ENCODE measurements at places on chromosomes 7 and 10.

DNA sequence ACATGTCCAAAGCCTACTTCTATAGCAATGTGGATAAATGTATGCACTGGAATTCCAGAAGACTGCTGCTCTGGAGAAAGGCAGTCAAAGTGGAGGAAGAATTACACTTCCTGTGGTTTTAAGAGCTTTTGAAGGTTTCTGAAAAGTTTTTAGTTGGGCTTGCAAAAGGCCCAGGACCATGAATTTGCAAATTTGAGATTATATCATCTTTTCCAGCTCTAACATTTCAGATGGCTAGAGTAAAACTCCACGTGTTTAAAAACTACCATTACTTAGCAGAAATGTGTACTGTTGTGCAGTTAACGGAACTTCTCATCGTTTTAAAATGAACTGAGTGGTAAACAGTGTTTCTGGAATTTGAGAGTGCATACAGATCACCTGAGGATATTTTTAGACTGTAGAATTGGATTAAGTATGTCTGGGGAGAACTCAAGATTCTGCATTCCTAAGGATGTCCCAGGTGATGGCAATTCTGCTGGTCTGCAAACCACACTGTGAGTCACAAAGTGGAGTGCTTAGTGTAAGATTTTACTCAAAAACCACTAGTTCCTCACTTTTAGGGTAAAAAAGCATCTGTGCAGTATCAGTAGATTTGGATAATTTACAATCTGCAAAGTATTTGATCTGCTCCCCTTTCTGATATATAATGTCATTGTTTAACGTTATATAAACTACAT, 32.9 kb upstream of the CCDC71L start:
- DNase-seq = no peak

DNA sequence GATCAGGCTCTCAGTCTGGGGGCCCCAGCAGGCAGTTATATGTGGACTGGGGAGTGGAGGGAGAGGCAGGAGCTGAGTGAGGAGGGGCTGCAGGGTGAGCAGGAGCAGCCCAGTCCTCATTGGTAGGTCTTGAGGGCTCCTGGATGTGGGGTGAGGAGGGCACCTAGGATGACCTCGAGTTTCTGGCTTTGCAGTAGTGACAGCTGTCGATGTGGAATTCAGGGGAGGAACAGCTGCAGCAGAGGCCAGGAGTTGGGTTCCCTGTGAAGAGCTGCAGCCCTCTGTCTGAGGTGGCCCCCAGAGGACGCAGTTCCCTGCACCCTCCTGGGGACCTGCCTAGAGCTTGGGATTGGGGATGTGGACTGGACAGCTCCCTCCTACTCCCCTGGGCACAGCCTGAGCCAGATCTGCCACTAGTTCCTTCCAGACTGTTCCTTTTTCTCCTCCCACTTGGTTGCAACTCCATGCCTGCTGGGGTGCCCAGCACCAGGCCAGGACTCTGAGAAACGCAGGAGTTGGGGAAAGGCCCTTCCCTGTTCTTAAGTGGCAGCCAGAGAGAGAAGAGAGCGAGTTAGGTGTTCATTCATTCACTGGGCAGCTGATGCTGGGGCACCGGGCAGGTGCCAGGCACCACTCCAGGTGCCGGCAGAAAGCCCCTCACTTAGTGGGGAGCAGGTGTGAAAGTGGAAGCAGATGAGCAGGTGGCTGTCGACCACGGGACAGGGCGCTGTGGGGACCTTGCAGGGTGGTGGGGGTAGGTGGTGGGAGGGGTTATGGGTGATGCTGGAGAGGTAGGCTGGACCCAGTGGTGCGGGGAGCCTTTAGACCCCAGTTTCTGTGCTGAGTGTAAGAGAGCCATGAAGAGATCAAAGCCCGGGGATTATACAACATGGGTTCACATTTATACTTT, 57.9 kb downstream of the PRF1 start:
- DNase-seq = no peak

DNA sequence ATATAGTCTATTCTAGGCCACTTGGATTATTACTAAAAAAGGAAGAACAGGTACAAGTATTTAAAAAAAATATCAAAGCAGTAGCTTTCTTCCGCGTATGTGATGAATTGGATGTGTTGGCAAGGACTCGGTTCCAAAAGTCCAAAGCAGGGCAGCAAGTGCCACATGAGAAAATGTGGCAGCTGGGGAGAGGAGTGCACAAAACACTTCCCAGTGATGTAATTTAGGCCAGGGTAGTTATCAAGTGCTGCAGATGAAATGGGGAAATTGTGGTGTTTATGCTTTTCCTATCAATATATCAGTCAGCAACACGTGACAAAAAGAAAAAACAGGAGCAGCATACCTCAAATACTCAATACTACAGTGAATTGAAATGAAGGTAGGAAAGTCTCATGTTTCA, 7.0 kb downstream of the RHOBTB1 start:
- DNase-seq = no peak

DNA sequence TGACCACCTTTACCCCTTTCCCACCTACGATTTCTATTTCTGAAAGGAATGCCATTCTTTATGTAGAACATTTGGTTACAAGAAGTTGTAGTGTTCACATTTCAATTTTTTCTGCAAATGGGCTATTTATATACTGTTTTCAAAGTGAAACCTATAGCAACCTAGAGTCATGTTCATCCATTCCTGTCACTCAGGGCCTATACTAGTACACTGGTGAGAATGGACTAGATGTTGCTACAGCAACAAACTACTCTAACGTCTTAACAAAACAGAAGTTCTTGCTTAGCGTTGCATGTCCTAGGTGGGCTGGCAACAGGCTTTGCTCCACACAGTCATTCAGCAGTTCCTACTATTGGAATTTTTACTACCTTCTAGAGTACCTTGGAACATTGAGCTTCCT, 16.3 kb downstream of the CASD1 start:
- no peak for DNase-seq

DNA sequence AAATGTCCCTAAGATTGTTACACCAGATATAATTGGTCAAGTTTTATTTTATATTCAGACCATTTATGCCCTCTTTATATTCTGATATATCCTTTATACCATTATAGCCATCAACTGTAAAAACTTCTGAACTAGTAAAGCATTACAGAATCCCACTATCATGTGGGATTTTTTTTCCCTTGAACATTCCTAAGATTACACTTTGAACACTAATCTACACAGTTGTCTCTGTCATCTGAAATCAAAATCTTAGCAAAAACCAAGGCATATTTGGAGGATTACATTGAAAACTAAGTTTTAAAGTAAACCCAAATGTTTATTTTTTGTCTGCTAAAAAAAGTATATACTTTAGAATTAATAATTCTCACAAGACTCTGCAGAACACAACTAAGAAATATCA, 116.2 kb upstream of the GPR22 start:
- no peak for DNase-seq

DNA sequence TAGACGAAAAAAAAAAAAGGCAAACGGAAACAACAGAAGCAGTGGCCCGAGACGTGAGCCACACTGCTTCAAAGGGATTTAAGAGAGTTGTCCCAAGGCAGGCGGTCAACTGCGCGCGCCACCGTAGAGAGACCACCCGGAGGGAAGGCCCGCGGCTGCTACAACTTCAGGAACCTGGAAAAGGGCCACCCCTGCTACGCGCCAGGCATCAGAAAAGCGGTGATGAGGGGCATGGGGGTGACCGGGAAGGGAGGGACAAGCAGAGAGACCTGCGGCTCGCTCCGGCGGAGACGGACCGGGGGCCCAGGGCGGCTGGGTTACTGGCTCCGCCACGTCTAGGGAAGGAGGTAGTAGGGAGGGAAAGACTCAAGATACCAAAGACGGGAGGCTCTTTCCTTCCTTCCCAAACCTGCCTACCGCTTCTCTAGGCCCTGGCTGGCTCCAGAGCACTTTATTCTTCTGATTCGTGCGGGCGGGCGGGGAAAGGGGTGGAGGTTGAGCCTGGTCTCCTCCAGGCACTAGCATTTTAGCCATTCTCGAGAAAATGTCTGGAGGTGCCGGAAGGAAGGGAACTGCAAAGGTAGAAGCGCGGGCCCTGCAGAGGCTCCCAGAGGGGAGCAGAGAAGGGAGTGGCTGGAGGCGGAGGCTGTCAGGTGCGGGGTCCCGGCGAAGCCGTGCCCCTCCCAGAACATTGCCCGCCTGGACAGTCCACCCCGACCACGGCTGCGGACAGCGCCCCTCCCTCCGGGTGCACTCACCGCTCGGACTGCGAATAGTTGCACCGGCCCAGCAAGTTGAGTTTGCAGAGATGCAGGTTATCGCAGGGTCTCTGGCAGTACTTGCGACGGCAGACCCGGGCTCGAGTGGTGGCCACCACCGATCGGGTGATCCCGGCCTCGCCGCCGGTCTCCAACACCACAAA, 993 bp downstream of the ZC3HAV1 start:
- DNase-seq = no peak

DNA sequence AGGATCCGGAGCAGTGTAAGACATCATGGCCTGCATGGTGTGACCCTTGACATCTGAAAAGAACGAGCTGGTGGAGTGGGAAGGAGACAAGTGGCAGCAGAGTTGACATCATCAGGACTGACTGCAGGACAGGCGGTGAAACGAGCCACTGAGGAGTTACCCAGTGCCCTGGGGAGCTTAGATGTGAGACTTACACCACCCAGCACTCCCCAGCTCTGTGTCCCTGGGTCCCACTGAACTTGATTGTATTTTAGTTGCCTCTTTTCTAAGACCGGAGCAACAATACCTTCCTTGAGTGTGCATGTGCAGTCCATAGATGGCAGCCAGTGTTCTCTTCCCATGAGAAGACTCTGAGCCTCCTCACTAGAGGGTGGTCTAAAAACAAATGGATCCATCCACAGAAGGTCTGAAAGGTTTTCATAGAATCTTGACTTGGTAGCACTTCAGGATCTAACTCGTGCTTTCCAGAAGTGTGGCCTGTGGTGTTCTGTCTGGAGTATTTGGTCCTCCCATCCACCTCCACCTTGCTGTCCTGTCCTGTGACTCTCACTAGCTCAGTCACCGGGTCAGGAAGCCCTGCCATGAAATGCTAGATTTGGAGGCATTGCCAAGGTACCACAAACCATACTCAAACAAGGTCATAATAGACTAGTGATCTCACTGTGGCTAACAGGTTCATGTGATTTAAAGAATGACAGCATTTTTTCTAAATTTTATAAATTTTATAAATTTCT, 59.0 kb downstream of the IKZF1 start:
- DNase-seq = no peak

DNA sequence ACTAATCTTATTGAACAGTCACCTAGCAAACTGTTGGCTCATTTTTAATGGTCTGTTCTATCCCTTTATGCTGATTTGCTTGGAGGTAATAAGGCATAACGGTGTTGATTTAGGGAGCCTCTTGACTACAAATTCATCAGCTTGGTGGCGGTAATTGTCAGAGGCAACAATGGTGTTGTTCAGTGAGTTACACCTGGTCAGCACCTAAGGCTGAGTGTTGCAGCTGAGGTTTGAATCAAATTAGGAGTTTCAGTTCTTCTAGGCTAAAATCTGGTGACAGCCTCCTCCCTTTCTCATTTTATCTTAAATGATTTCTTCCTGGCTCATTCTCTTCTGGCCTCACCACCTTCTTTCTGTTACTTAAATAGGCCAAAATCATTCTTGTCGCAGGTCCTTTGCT, 42.3 kb upstream of the SP8 start:
- DNase-seq = no peak

DNA sequence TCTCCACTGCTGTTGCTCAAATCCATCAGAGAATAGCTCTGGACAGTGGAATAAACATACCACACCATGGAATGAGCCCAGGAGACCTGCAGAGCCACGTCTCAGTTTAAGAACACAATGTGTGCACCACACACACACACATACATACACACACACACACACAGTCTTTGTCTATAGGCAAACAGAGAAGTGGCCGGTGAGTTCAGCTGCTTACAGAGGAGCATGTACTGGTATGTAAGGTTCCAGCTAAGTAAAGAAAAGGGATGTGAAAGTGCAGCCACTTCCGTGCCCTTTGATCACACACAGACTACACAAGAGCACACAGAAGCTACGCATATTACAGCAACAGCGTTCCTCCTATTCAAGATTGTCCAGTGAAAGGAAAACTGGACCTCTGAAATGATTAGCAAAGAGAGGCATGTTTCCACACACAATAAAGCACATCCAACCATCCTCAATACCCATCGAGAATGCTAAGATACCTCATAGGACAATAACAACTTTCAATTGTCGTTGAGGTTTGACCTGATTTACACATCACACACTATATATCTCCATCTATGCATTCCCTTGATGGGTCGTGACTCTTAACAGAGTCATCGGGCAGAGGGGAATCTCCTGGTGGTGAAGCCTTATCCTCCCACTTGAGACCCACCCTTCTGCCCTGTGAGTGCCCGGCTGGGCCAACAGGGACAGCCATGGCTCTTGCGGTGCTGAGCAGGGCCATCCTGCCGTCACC, 23.6 kb downstream of the SLC35B4 start:
- no peak for DNase-seq

DNA sequence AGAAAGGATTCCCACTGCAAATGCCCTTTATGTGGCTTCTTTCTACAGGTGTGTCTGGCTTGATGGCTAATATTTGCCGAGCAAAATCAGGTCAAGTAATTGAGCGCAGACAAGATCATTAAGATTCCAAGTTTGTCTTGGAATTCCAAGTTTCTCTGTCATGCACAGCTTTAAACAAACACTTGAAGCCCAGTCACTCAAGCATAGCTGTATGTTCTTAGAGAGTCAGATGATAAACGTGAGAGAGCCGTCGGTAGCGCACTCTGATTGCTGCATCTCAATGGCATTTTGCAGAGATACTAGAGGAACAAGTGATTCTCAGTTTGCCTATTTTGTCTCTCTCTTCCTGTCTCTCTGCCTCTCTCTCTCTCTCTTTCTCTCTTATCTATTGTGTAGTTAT, 658 bp downstream of the DMBT1 start:
- no peak for DNase-seq

- peak; percentile 41 for DNase-seq
Observed at GRCh38 chr7:50069613-50070012, 23.4 kb downstream of the ZPBP start.

GRCh38 chr7:158971214-158971613, 114.9 kb downstream of the DYNC2I1 start:
- no peak for DNase-seq

GRCh38 chr10:131259535-131259934, 52.0 kb downstream of the TCERG1L start:
- no peak for DNase-seq

DNA sequence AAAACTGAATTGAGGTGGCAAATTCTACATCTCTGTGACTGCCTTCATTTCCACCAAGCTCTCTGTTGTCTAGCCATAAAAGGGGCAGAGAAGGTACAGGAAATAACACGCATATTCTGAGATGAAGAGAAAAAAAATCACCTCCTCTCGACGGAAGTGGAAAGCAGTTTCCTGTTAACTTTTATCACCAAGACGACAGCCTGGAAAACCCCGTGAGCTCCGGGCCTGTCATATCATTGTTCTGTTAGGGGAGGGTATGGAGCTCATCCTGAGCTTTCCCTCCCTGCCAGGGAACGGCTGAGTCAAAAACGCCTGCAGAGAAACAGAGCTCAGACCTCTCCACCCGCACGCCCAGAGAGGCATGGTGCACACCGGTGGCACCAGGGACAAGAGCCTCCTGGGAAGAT, 200.3 kb downstream of the PRPF18 start:
- peak; percentile 66 for DNase-seq

GRCh38 chr7:102262546-102262945, 24.1 kb upstream of the SH2B2 start:
- no peak for DNase-seq

- no peak for DNase-seq
Observed at GRCh38 chr7:6279937-6280336, 7.5 kb upstream of the CYTH3 start.
